ENCODE measurements at places on chromosomes 11 and 22.

- no peak for DNase-seq
Measured at GRCh38 chr11:14809466-14809865, 82.6 kb downstream of the CYP2R1 start.

- no peak for DNase-seq
Measured at GRCh38 chr22:26842103-26842502, 184.7 kb downstream of the MIAT start.

GRCh38 chr22:43305806-43306205 is 37.4 kb downstream of the SCUBE1 start:
- DNase-seq: no peak

DNA sequence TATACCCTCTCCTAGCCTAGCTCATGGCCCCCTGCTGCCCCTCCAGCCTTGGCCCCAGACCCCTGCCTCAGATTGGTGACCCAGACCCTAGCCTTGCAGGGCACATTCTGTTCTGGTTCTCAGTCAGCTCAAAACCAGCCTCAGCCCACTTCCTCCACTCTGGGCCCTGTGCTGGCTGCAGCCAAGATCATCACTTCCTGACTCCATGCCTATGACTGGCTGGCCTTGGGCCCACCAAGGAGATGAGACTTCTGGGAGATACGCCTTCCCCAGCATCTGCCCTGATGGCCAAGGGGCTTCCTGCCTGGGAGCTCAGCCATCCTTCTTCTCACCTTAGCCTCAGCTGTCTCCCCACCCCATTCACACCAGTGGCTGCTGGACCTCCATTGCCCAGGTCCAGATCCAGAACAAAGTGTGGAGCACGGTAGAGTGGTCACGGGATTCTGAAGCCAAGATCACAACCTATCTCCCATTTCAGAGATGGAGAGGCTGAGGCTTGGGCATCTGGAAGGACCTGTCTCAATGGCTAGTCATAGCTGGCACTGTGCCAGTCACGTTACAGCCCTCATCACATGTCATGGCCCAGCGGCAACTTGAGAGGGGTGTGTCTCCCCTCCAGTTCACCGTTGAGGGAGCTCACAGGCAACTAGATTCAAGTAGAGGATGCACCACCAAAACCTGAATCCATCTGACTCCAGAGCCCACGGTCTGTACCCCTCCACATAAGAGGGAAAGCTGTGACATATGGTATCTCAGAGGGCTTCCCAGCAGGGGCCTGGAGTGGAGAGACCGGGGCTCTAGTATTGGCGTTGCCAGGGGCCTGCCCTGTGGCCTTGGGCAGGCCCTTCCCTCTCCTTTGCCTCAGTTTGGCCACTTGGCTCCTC is 43.0 kb upstream of the KLHL35 start:
- DNase-seq: peak; percentile 75

GRCh38 chr11:73889536-73889935 is 12.7 kb downstream of the PAAF1 start:
- no peak for DNase-seq

DNA sequence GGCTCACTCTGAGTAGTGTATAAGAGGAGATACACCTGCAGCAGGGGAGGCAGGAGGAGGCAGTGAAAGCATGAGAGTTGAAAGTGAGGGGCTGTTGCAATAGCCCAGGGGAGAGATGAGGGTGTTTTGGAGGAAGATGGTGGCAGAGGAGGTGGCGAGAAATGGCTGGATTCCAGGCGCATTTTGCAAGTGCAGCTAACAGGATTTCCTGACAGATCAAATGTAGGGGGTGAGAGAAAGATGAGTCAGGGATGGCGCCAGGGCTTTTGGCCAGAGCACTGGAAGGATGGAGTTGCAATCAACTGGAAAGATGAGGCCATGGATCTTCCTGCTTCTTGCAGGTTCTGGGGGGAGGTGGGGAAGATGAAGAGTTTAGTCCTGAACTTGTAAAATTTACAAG is 16.8 kb upstream of the TSPAN18 start:
- DNase-seq: peak; percentile 49

GRCh38 chr11:123525511-123525918 is 95.4 kb downstream of the GRAMD1B start:
- no peak for DNase-seq

DNA sequence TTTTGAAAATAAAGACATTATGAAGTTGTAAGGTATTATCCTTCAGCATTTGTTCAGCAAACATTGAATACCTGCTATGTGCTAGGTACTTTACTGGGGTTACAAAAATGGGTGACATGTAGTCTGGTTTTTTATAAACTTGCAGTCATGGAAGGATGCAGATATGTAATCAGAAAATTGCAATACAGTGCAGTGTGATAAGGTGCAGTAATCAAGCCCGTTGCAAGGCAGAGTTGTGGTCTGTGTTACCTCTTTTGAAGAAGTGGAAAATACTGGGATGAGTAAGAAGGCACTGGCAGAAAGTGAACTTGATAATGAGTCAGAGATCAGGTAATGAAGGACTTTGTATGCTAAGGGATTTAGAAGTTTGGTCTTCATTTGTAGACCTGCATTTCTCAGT is 8.1 kb downstream of the FBXO7 start:
- DNase-seq: no peak

DNA sequence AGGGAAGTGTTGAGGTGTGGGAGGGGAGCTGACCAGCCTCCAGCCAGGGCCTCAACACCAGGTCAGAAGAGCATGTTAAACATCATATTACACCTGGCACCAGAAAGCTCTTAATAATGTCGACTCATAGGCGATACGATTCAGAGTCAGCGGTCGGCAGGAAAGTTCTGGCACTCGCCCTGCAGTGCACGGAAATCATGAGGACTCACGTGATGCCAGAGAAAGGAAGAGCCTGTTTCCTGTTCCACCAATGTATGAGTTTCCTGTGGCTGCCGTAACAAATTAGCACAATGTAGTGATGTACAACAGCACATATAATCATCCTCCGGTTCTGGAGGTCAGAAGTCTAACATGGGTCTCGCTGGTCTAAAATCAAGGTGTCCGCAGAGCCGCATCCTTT is 198.8 kb downstream of the BARX2 start:
- peak; percentile 3 for DNase-seq

GRCh38 chr11:2355000-2355644 is 22.0 kb upstream of the CD81 start:
- no peak for DNase-seq

DNA sequence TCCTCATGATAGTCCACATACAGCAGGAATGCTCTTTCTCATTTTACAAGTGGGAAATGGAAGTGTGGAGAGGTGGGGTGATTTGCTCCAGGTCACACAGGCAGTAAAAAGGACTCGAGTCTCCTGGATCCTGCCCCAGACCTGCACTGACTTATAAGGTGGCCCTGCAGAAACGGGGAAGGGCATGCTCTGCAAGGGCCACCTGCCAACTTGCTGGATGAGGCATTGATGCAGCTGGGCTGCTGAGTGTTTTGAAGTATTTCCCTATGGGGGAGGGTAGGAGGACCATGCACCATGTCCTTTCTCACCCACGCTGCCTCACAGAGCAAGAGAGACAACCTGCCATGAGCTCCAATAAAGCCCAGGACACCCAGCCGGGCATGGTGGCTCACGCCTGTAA is 36.9 kb downstream of the OR6Q1 start:
- no peak for DNase-seq

GRCh38 chr11:37849706-37850105 is 1251.7 kb upstream of the RAG2 start:
- DNase-seq: no peak

DNA sequence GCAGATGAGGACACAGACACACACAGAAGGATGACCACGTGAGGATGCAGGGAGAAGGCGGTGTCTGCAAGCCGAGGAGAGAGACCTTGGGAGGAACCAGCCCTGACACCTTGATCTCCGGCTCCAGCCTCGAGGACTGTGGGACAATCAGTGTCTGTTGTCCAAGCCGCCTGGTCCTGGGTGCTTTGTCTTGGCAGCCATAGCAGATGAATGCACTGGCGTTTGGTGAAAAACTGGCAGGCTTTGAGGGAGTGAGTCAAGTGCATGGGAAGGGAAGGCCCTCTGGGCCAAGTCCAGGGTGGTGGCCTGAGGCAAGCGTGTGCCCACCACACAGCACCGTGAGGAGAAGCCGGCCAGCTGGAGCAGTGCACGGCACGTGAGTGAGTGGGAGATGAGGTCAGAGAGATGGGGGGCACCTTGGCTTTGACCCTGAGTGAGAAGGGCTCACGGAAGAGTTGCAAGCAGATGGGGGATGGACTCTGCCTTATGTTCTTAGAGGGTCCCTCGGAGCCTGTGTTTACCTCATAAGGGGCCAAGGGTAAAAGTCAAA is 12.4 kb upstream of the BRSK2 start:
- no peak for DNase-seq

DNA sequence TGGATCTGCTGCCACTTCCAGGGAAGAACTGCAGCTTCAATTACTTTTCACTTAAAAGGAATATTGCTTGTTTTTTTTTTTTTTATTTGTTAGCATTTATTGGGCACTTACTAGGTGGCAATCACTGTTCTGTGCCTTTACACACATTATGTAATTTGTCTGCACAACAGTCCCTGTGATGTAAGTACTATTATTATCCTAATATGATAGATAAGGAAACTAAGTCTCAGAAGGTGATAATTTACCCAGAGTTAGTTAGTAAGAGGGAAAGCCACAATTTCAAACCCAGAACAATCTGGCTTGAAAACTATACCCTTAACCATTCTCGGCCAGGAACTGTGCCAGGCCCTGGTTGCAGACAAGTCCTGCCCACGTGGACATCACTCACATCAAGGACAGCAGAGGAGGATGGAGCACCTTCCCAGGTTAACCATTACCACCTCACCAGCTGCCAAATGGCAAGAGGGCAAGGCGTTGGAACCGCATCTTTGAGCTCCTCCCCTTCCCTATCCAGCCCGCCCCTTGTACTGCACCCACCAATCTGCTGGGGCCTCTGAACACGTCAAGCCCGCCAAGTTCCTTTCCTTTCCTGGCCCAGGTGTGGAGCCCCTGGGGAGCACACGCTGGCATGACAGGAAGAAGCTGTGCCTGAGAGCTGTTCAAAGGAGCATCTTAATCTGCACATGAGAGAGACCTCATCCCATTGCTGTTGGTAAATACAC is 78.4 kb downstream of the NAV2 start:
- DNase-seq: no peak

- no peak for DNase-seq
Measured at GRCh38 chr22:36870250-36870649, 9.4 kb downstream of the NCF4 start.

DNA sequence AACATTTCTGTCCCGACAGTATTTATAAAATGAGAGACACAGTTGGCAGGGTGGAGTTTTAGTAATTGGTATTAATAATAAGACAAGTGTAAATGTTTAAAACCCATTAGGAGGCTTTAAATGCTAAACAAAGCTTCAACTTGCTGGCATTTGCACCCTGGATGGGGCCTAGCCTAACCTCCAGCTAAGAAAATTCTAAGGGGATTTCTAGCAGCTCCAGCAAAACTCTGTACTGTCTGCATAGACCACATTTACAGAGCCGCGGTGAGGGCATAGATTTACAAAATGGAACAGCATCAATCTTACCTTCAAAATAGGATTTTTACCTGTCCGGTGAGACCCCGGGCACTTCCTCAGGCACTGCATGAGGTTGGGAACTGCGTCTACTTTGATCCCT is 113.9 kb upstream of the ANO1 start:
- DNase-seq: no peak

DNA sequence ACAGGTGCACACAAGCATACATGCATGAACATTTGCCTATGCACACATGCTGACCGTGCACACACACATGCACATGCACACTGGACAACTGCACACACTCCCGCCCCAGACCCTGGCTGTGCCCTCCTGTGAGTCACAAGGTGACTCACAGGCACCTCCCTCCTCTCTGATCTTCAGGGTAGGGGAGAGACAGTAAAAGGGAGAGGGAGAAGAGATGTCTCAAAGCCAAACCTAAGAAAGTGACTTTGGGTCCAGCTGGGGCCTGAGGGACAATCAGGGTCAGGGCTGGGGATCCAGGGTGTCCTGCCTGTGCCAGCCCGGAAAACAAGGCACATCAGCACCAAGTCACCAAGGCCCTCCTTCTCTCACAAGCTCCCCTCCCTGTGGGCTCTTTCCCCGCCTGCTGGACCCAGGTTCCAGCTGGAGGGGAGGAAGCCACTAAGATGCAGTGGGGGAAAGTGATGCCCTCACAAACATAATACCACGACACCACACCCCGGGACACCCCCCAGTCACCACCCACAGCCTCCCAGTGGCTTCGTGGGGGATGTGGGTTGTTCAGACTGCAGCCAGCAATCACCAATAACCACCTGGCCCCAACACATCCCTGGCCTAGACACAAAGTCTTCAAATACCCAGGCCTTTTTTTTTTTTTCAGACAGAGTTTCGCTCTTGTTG is 39.3 kb downstream of the PDGFB start:
- no peak for DNase-seq

DNA sequence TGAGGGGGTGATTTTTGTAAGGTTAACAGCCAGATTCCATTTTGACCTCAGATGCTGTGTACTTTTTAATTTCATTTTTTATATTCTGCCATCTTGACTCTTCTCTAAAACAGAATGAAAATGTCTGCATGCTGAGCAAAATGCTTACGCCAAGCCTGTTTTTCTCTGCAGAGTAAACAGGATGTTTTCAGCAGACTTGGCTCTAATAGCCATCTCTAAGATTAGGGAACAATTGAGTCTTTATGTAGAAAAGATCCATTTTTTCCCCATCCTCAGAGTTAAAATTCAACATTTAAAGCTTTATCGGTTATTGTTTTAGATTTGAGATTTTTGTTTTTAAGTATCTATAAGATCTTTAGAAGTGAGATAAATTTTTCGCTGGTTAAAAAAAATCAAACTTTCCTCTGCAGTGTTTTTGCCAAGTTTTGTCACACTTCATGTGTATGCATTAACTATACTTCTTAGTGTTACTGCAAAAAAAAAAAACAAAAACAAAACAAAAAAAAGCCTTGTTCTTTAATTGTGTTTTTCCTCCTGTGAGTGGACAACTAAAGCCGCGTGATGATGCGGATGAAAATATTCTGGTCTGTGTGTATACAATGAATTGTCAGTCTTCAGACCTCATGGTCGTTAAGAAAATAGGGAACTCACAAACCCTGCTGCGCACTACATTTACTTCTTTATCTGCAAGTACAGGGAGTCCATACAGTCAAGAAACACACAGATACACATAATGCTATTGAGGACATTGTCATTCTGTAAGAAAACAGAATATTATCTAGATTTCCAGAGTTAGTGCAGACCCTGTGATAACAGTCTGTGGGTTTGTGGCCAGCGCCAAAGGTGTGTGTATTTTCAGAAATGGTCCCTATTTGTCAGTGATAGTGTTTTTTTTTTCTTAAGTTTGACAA is 17.5 kb upstream of the ADSL start:
- no peak for DNase-seq

- no peak for DNase-seq
Measured at GRCh38 chr11:84234462-84235202, 948.5 kb upstream of the CCDC90B start.

DNA sequence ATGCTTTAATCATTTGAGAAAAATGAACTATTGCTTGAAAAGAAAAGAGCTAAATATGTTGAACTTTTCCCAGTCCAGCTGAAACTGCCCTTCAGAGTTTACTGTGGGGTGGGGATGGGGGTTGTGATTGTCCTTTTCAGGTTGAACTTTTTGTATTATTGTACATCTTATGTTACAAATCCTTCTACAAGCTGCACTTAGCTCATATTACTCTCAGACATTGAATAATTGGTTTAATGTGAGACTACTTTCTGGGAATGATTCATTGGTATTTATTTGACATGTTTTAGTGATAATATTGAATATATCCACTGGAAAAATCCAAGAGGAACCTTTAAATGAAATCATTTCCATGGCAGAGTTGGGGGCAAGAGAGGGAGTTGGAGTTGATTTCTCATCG is 84.9 kb downstream of the ATXN10 start:
- no peak for DNase-seq

Measured in Kasumi-1 (cell line).